ENCODE measurements at places on chromosomes 11 and 22.

- DNase-seq: peak; percentile 60
Measured at GRCh38 chr22:41768430-41768829, 32.0 kb upstream of the CCDC134 start.

DNA sequence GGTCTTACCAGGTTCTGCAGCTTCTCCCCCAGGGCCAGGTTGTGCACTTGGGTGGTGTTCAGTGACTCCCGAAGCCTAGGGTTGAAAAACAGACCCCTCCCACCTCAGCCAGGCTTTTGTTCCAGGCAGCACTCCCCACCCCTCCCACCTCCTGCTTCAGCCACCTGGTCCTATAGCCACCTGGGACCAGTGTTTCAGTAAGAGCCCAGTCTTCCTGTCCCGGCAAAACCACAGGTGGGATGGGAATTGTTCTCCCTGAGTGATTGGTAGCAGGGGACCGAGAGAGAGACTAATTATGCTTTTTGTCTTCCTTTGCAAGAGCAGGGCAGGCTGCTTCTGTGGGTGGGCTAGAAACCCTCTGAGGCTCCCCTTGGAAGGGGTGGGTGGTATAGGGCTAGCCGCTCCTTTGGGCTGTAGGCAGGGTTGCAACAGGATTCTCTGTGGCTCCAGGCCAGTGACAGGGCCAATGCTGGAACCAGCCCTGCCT is 8.5 kb upstream of the NAALADL1 start:
- no peak for DNase-seq

GRCh38 chr22:27129266-27129665 is 471.9 kb downstream of the MIAT start:
- peak; percentile 64 for DNase-seq

- no peak for DNase-seq
Measured at GRCh38 chr11:7457211-7457610, 28.1 kb upstream of the OLFML1 start.

GRCh38 chr11:3989276-3989920 is 105.2 kb upstream of the RRM1 start:
- DNase-seq: no peak

- DNase-seq: no peak
Measured at GRCh38 chr22:49210606-49211005, 617.1 kb downstream of the BRD1 start.

DNA sequence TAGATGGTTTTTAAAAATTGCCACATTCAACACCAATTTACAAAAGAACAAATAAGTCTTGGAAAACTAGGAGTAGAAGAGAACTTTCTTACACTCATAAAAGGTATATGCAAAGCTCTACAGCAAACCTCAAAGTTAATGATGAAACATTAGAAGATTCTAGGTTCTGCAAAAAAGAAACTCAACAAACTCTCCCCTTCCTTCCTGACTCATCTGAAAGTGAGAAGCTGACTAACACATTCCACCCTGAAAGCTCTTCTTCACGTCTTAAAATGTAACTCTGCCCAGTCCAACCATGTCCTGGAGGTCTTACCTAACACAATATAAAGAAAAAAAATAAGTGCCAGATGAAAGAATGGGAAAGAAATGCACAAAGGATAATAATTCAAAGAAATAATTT is 218.9 kb upstream of the ISX start:
- no peak for DNase-seq

GRCh38 chr11:2750101-2750681 is 50.4 kb upstream of the KCNQ1OT1 start:
- no peak for DNase-seq

DNA sequence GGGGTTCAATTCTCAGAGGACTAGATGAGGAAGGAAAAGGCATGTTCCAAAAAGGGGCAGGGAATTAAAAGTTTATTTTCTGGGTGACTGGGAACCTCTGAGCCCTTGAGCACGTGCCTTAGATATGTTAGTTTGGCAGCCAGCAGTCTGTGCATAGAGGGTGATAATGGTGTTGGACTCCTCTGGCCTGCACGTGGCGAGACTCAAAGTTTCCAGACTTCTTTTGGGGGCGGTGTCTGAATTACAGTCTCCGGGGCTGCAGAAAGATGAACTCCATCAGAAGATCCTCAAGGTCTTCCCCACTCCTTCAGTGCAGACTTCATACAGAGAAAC is 861 bp upstream of the ZNRF3 start:
- peak; percentile 47 for DNase-seq

- no peak for DNase-seq
Measured at GRCh38 chr11:37817727-37818270, 1219.8 kb upstream of the RAG2 start.

DNA sequence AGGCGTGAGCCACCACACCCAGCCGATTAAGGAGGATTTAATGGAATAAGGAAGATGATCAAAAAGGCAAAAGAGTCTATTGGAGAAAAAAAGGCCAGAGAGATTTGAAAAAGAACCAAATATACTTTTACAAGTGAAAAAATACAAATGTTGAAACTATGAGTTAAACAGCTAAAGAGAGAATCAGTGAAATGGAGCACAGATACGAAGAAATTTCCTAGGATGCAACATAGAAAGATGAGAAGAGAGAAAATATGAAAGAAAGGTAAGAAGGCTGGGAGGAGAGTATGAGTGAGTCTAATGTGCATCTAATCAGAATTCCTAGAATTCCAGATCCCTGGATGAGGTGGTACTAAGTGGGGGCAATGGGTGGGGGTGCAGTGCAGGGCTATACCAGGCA is 19.4 kb upstream of the CELSR1 start:
- no peak for DNase-seq

- peak; percentile 79 for DNase-seq
Measured at GRCh38 chr22:29040385-29041275, 21.0 kb downstream of the C22orf31 start.

DNA sequence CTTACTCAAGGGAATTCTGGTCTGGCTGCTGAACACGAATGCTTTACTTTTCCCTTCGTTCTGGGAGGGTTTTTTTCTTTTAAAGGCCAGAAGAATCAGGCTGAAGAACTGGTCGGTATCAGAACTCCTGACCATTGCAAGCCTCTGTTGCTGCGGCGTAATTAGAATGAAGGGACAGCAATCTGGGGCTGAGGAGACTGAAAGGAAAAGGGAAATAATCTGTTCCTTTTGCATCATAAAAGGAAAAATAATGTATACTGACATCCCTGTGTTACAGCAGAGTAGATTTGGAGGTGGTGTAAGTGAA is 670 bp downstream of the SC5D start:
- DNase-seq: no peak

DNA sequence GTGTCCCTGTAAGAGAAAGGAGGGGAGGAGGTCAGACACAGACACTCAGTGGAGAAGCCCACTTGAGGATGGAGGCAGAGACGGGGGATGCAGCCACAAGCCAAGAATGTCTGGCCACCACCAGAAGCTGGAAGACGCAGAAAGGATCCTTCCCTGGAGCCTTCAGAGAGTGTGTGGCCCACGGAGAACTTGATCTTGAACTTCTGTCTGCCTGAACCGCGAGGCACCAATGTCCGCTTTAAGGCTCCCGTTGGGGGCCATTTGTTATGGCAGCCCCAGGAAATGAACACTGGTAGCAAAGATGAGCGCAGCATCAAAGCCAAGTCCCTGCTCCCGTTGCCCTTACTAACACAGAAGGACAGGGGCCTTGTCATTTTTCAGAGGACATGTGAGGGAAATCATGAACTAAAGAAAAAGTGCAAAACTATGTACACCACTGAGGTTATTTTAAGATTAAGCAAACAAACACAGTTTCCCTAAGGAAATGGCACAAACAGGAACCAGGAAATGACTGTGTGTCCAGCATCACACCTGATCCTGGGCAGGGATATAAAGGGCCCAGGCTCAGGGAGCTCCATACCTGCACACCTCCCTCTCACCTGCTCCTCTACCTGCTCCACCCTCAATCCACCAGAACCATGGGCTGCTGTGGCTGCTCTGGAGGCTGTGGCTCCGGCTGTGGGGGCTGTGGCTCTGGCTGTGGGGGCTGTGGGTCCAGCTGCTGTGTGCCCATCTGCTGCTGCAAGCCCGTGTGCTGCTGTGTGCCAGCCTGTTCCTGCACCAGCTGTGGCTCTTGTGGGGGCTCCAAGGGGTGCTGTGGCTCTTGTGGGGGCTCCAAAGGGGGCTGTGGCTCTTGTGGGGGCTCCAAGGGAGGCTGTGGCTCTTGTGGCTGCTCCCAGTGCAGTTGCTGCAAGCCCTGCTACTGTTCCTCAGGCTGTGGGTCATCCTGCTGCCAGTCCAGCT is at the start of gene KRTAP5-6:
Gene KRTAP5-6 (plus strand): TSS at position 588 of the 963 bp plus-strand sequence. CDS start 51 bp downstream, at position 639.
- no peak for DNase-seq

DNA sequence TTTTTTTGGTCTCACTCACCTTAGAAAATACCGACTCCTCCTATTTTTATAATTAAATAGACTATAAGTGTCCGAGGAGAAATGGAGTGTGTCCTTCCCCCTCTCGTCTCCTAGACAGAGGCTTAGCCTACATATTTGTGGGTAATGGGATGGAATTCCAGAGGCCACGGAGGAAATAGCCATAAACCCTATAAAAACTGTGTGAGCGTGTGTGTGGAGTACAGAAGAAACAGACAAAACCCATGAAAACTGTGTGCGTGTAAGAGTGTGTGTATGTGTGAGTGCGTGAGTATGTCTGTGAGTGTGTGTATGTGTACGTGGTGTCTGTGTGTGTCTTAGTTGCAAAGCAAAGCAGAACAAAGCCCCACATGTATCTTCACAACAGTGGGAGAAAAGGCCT is 883.5 kb downstream of the OPCML start:
- no peak for DNase-seq

DNA sequence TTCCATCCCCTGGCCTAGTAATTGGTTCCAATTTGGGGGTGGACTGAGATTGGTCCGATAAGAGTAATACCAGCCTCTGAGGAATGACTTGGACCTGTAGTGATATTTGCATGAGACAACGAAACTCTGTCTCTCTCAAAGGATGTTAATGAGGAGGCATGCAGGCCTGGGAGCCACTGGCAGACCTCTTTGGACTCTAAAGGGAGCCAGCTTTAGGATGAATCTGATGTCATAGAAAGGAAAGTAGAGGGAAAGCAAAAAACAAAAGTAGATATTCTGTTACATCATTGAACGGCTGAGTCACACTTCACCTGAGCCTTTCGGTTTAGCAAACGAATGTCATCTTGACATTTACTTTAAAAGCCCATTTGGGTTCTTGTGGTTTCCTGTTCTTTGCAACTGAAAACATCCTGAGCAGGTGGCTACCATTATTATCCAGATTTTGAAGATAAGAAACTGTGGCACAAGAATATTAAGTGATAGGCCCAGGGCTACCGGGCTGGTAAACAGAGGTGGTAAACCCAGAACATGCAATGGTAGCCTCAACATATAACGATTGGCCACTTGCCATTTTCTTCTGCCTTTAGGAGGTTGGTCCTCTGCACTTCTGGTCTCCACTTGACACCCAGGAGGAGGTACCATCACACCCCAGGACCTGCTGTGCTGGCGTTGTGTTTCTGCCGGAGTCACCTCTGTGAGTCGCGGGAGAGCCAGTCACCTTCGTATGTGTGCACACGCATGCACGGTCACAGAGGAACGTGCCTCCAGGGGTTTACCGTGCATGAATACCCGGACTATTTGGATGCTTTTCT is 42.7 kb downstream of the RTL6 start:
- no peak for DNase-seq

- no peak for DNase-seq
Measured at GRCh38 chr11:112806876-112807275, 154.3 kb upstream of the NCAM1 start.

DNA sequence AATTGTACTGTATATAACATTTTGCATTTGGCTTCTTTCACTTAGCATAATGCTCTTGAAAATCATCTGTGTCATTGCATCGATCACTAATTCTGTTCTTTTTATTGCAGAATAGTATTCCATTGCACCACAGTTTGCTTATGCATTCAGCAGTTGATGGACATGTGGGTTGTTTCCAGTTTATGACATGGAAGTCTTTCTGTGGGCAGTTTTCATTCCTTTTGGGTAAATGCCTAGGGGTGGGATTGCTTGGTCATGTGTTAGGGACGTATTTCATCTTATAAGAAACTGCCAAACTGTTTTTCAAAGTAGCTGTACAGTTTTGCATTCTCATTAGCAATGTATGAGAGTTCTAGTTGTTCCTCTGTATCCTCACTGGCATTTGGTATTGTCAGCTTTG is 127.0 kb downstream of the HIPK3 start:
- DNase-seq: no peak

DNA sequence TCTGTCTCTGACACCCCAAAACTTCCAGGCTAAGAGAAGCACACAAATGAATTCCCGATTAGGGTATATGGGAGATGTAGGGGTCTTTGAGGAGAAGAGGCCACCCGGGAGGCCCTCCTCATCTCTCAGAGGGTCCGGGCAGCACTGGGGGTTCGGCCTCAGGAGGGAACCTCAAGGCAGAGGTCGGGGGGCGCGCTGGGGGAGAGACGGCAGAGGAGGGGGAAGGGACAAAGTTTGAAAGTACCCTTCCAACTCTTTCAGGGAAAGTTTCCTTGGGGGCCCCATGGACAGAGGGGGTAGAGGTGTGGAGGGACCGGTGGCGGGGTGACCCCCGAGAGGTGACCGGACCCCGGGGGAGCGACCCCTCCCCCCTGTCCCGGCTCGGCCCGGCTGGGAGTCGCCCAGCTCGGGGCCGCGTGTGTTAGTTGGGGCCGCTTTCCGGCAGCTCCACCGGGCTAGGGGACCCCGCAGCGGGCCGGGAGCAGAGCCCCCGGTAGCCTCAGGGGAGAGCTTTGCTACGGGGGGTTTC is 3.3 kb upstream of the GCAT start:
- no peak for DNase-seq

GRCh38 chr22:23072911-23073491 is 2.7 kb downstream of the GNAZ start:
- no peak for DNase-seq

- DNase-seq: no peak
Measured at GRCh38 chr22:40960145-40960544, 9.0 kb downstream of the RBX1 start.

- DNase-seq: peak; percentile 9
Measured at GRCh38 chr11:32259641-32260081, 168.8 kb downstream of the RCN1 start.

- no peak for DNase-seq
Measured at GRCh38 chr11:119148720-119149017, 183 bp upstream of the ABCG4 start.

DNA sequence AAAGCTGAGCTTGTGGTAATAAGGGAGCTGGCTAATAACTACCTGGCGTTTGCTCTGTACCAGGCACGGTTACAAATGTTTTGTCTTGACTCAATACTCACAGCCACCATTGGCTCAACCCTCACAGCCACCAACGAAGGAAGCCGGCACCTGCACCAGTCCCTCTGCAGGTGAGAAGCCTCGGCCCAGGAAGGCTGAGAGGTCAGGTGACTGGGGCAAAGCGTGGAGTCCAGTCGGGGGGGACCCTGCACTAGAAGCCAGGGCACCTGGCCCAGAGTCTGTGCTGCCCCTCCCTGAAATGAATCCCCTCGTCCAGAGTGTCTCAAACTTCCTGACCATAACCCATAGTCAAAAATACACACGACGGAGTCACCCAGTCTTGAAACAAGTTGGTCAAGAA is 90.1 kb downstream of the PHF21B start:
- DNase-seq: no peak

GRCh38 chr11:14018441-14018840 is 55.9 kb downstream of the SPON1 start:
- DNase-seq: no peak

- DNase-seq: no peak
Measured at GRCh38 chr11:19237381-19237780, 3.4 kb downstream of the E2F8 start.
